ENCODE measurements at places on chromosomes 13 and 19.

DNA sequence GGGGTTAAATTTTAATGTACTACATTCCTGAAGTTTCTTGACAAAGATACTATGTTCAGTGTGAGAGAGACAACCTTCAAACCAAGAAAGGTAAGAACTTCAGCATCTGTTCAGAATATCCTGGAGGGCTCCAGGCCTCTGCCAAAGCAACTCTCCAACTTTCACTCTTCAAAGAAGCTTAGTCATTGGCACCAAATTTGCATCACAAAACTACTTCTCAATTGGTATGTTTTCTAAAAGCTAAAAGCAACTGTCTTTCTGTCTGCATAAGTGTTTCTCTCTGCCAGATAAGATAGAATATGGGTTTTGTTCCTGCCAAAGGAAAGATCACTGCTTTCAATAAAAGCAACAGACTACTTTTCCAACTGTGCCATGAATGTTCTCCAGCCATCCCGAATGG is 187.4 kb downstream of the SUCLA2 start:
- DNase-seq: no peak

GRCh38 chr19:47697863-47698609 is 15.2 kb upstream of the EHD2 start:
- DNase-seq: peak; percentile 88

DNA sequence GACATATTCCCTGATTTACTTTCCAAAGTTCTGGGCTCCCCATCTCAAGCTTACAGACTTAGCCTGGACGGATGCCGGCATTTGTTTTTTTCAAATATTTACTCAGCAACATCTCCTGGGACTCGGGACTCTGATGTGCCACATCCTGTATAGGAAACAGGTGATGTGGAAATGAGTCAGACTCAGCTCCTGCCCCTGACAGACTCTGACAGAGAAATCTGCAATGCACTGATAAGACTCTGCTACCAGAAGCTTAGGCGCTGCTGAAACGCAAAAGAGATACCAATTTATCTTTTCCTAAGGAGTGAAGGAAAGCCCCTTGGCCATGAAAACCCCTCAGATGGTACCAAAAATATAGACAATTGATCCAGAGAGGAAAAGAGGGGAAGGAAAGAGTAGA is 16.2 kb downstream of the LAIR2 start:
- no peak for DNase-seq

- DNase-seq: no peak
These were observed 443.9 kb downstream of the ZNF536 start for GRCh38 chr19:30815889-30816580.
